ENCODE measurements at places on chromosomes 1 and 21. TPM values are rescaled to one million over a fixed set of nuclear protein-coding genes. Genes with fewer than 3 reads are reported as not detected.

GRCh38 chr1:54111624-54112023, 41.2 kb downstream of the CDCP2 start:
- no peak for DNase-seq

- DNase-seq, result no peak
Measured at GRCh38 chr1:224259986-224260385, 70.0 kb downstream of the NVL start.

GRCh38 chr1:165633614-165634013, 2.6 kb downstream of the MGST3 start:
- no peak for DNase-seq

DNA sequence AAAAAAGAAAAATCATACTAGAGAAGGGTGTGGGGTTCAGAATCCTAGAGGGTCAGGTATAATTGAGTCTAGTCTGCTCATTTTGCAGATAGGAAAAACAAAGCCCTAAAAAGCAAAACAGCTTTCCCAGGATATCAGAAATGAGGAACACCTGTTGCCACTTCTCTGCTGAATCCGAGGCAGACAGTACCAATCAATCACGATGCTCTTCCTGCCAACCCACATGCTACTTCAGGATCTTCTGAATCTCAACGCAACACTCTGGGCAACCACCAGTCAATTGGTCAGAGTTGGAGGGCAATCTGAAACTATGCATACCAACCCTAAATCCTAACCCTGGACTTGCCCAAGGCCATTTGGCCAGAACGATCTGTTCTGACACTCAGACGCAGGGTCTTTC, 128.3 kb downstream of the EPHB2 start:
- no peak for DNase-seq

DNA sequence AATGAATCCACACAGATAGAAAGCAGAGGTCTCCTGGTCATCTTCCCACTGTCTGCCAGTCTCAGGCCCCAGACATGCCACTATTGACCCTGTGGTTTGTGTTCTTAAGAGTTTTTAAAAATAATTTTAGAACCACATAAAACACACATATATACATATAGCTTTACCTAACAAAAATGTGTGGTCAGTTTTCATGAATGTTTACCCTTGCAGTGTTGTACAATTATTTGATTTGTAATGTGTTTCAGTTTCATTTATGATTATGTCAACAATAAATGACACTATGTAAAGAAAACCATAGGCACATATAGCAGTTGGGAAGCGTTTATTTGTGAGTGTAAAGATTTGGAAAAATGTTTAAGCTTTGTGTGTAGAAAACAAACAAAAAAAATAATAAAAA, 17.1 kb downstream of the CHAF1B start:
- DNase-seq, result no peak

DNA sequence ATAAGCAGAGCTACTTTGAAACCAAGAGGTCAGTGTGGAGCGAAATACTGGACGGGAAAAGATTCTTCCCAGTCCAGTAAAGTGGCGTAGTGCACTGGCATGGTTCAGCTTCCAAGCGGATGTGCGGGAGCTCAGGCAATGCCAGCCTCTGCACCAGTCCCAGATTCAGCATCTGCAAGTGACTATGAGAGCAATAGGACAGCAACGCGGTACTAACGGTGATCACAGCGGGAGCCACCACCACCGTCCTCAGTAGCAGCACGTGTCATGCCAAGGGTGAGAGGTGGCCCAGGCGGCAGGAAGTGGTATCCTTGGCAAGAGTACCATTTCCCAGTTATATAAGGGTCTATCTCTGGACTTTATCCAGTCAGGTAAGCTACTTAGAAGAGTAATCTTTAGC, 17.8 kb downstream of the PLD5 start:
- DNase-seq, result no peak

GRCh38 chr1:51973587-51974474, 16.7 kb downstream of the RAB3B start:
- DNase-seq, result no peak

GRCh38 chr1:20187813-20188454, 1.6 kb upstream of the PLA2G2C start:
- DNase-seq, result no peak

GRCh38 chr1:54118704-54119103, 34.1 kb downstream of the CDCP2 start:
- DNase-seq, result no peak

- no peak for DNase-seq
Measured at GRCh38 chr21:15051644-15052458, 12.9 kb downstream of the NRIP1 start.

- DNase-seq, result no peak
Measured at GRCh38 chr1:78715181-78715661, 65.6 kb downstream of the IFI44 start.

GRCh38 chr1:41529621-41530395, 45.3 kb upstream of the EDN2 start:
- no peak for DNase-seq

GRCh38 chr1:172742599-172743500, 83.9 kb downstream of the FASLG start:
- no peak for DNase-seq

DNA sequence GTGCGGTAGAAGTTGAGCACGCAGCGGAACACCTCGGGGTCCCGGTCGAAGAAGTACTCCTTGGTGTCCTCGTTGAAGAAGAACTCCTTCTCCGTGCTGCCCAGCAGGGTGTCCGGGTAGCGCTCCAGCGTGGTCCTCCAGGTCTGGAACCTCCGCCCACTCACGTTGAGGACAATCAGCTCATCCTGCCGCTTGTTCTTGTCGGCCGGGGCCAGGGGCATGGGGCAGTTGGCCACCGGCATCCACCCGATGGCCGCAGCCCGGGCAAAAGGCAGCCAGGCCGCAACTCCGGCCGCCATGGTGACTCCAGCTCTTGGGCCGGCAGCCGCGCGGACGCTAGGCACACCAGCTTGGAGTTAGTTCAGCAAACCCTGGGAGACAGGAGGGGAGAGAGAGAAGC, 7.0 kb downstream of the KCND3 start:
- no peak for DNase-seq

DNA sequence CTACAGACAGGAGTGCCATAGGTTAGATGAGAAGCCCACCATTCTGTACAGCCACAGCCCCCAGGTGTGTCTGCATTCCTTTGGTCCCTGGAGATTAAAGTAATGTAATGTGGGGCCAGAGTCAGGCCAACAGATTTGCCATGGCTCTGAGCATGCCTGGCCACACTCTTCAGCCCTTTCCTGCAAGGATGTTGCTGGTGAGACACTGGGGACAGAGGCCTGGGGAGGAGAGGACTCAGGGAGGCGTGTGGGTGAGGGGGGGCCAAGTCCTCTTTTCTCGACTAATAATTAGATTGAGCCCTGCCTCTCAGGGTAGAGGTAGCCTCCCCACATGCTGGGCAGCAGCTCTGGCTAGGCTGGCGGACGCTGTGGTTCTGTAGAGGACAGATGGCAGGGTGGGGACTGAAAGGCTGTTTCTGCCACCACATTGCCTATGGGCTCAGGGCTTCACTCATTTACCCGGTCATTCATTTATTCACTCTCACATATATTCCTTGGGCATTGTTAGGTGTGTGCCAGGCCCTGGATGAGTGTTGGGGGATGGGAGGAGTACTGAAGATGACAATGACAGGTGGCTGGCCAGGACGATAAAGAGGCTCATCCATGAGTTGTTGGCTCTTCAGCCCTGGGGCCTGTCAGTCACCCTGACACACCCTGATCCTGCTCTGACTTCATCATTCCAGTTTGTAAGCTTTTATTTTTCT, 7.1 kb upstream of the PRCC start:
- no peak for DNase-seq

DNA sequence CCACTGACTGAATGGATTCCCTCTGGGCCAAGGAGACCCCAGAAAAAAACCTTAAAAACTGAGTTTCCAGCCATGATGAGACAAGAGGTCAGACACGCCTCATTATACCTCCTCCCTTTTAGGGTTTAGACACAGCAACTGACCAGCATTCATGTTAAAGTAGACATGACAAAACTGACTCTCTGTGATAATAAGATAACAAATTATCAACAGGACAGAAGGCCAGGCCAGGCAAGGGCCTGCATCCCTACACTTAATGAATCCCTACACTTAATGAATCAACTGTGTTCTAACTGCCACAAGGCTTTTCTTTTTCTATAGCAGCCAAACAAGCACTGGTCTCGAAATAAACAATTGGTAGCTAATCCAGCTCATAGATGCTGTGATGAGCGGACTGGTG, 33.3 kb upstream of the FAM89A start:
- DNase-seq, result no peak

DNA sequence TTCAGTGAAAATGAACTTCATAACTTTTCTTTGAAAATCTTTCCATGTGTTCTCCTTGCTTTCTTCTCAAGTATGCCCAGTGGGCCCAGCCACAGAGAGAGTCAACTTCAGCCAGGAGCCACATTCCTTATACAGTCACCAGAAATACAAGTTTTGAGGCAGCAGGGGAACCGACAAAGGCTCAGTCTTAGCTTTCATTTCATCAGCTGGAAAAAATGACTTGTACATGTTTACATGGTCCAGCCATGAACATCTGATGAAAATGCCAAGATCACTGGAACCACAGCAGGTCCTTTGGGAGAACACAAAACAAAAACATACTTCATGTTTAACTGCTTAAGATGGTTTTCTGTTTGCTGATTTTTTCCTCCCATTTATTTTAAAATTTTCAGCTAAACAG, 72.5 kb downstream of the SYDE2 start:
- DNase-seq, result no peak

- DNase-seq, result no peak
Measured at GRCh38 chr1:106223213-106223612, 833.3 kb upstream of the PRMT6 start.

GRCh38 chr1:55943012-55943411, 636.4 kb downstream of the PLPP3 start:
- no peak for DNase-seq

- no peak for DNase-seq
Measured at GRCh38 chr1:78472851-78473496, 17.8 kb upstream of the PTGFR start.

DNA sequence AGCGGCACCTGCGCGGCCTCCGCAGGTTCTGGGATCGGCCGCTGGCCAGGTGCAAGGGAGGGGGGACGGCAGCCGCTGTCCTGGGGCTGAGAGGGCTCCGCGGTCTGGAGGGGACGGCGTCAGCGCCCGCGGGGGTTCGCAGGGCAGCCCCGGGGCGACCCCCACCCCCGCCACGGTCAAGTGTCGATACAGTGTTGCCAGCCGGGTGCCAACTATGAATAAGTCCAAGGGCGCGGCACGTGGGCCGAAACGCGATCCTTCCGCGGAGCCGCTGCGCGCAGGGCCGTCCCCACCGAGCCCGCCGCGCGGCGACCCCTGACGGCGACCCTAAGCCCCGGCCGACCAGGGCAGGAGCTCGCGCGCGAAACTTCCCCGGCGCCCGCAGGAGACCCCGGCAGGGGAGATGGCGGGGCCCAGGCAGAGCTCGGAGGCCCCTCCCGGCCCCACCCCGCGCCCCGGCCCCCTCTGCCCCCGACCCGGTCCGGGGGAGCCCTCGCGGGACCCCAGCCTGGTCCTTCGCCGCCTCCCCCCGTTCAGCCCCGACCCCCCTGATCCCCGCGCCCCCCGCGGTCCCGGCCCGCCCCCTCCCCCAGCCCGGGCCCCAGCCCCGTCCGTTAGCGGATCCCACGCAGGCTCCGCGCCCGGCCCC, 586 bp upstream of the AGPAT3 start:
- peak; percentile 71 for DNase-seq

DNA sequence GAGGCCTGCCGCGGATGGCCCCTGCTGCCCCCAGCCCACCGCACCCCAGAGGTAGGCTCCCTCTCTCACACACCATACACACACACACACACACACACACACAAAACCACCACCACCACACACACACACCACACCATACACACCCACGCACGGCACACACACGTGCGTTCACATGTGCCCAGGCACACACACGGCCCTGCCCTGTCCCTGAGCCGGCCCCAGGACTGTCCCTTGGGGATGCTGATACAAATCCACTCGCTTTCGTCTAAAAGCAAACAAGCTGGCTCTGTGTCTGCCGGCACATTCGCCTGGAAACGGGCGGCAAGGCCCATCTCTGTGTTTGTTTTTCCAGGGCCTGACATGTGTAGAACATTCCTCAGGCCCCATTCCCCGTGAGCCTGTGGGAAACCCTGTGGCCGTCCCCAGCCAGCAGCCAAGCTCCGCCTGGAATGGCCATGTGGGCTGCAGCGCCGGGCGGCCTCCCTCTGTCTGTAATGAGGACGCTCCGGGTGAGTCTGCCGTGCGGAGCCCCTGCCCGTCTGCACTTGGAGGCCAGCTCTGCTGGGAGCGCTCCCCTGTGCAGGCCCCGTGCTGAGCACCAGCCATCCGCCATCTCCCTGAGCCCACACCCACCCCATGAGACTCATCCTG, 67.4 kb downstream of the DMRTB1 start:
- peak; percentile 54 for DNase-seq

- no peak for DNase-seq
Measured at GRCh38 chr1:89878256-89878655, 57.4 kb downstream of the LRRC8D start.

GRCh38 chr1:95953015-95953414, 719.0 kb downstream of the RWDD3 start:
- DNase-seq, result no peak

DNA sequence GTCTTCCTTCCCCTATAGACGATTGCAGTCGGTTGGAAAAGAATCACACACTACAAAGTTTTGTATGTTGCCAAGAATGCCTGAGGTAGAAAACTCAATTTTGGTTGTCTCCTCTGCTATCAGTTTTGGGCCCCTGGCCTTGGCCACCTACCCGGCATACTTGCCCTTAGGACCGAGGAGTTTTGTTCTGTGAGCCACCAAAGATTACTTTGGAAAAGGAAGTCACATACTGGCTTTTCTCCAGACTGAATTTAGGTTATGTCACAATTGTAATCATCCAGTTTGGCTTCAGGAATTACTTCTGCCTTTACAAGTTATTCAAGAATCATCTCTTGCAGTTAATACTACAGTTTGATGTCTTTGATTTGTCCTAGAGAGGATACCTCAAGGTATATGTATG, 71.4 kb downstream of the RGL1 start:
- no peak for DNase-seq

GRCh38 chr21:45258466-45258865, 29.2 kb downstream of the POFUT2 start:
- DNase-seq, result no peak

- DNase-seq, result no peak
Measured at GRCh38 chr1:18716785-18717678, 86.4 kb downstream of the PAX7 start.

DNA sequence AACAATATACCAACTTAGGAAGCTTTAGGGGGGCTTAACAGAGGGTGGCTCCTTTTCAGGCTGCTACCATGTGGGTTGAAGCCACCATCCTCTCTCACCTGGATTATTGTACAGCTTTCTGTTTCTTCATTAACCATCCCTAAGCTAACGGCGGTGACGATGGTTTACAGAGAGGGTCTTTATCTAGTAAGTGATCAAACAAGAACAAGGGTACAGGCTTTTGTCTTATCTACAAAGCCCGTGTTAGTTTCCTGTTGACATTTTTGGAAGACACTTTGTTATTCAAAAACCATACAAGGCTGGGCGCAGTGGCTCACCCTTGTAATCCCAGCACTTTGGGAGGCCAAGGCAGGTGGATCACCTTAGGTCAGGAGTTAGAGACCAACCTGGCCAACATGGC, 20.4 kb downstream of the SLC25A33 start:
- no peak for DNase-seq

RGS4 gene
- 1.8 TPM for total RNA-seq

CYYR1 gene
- 5.1 TPM for total RNA-seq

VWA5B1 gene
- 0.27 TPM for total RNA-seq

PRKACB gene
- total RNA-seq, result 39.9 TPM

ELOVL1 gene
- 28.8 TPM for total RNA-seq

KLHDC8A gene
- total RNA-seq, result 287 TPM

CCT3 gene
- 163 TPM for total RNA-seq

PI4KB gene
- 88.9 TPM for total RNA-seq

OPRD1 gene
- 0.02 TPM for total RNA-seq

WNT3A gene
- total RNA-seq, result not detected

LMOD1 gene
- total RNA-seq, result 92.6 TPM

Data from ovary (tissue), 10 donors.